Stimulated activated CD8-positive, alpha-beta memory T cell treated with anti-CD3 and anti-CD28 coated beads, Interleukin-15, amount 100 ng/mL, for 4 hours (primary cell): ENCODE measurements at places on chromosomes 5 and 9.

GRCh38 chr9:111412280-111412679 is 71.9 kb downstream of the ECPAS start:
- DNase-seq: no peak

DNA sequence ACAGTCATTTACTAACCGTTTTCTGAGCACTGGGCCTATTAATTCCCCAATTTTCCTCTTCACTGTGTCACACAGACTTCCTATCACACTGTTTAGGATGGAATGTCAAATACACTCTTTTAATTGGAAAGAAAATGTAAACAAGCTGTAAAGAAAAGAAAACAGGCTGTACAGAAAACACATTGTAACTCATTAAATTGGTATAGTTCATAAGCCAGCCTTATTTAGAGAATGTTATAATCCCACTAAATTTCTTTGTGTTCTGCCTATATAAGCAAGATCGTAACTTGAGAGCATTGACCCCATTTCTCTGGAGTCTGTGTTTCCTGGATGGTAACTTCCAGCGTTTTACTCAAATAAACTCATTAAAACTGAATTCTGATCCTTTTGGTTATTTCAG is 46.5 kb downstream of the TARS1 start:
- no peak for DNase-seq

- no peak for DNase-seq
Observed at GRCh38 chr5:57824047-57824446, 341.4 kb upstream of the ACTBL2 start.

GRCh38 chr5:15571081-15571480 is 71.1 kb downstream of the FBXL7 start:
- DNase-seq: no peak

DNA sequence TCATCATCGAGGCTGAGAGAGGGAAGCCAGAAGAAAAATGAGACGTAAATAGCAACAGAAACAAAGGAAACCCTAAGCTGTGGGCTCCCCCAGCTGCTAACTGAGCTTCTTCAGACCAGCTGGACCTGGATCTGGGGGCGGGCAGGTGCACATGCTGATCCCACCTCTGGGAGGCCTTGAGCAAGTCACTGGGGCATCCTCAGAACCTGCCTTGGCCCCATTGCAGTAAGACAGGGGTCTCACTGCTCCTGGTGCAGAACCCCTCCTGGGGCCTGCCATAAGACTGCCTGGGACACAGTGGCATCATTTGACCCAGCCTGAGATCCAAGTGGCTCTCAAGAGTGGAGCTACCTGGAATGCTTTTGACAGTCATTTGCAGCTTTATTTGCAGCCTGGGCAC is 77.4 kb downstream of the PHF2 start:
- DNase-seq: no peak

DNA sequence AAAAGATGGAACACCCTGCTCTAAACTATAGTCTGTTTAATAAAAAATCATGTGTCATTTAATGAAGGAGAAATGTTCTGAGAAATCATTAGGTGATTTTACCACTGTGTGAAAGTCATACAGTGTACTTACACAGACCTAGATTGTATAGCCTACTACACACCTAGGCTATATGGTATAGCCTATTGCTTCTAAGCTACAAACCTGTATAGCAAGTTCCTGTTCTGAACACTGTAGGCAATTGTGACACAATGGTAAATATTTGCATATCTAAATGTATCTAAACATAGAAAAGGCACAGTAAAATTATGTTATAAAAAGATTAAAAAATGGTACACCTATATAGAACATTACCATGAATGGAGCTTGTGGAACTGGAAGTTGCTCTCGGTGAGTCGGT is 40.6 kb downstream of the EFNA5 start:
- no peak for DNase-seq

DNA sequence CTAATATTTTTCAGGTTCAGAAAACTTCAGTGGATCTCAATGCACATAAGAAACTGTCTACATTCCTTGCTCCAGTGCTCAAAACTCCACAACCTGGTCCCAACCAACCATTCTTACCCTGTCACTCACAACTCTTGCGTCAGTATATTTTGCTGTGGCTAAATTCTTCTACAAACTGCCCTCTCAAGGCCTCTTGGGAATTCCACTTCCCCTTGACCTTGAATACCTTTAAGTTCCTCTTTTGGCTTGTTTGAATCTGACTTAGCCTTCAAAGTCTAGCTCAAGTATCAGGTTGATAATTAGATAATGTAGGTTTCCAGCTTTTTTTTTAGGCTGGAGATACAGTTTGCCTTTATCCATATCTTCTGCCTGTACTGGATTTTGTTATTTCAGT is 128.3 kb downstream of the SLF1 start:
- DNase-seq: no peak

- DNase-seq: no peak
Observed at GRCh38 chr5:141077826-141078225, 16.6 kb upstream of the PCDHB2 start.

GRCh38 chr5:172668594-172669071 is 27.6 kb downstream of the NEURL1B start:
- no peak for DNase-seq

GRCh38 chr9:76271755-76272154 is 122.5 kb downstream of the RFK start:
- no peak for DNase-seq

GRCh38 chr9:130189840-130190239 is 17.6 kb downstream of the NCS1 start:
- no peak for DNase-seq

DNA sequence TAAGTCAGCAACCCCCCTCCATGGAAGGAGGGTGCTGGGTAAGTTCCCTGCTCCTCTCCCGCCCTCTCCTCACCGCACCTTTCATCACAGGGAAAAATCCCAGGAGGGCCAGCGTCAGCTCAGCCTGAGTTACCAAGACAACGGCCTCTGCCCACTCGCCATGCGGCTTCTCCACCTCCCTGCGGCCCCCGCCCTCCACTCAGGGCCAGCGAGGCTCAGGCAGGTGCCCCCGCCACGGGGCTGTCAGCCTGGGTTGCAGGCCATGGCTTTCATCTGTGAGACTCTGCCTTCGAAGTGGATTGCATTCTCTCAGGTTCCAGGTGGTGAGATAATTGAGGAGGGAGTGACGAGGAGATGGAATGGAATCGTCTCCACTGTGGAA is 27.2 kb upstream of the LAMC3 start:
- DNase-seq: no peak

DNA sequence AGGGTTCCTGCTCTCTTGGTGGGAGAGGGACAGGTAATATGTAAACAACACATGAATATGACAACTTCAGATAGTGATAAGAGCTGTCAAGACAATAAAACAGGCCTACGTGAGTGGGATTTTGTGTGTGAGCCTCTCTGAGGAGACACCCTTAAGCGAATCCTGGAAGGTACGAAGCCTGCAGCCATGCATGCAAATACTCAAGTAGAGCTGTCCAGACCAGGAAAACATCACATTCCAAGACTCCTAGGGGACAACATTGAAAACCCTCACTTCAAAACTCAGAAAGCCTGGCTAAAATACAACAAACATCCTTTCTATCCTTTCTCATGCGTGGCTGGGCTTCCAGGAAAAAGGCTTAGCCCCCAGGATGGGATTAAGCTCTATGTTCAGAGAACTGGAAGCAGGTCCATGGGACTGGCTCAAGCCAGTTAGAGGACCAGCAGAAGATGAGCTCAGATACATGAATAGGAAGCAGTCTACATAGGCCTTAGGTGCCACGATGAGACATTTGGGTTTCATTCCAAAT is 124.8 kb upstream of the IQGAP2 start:
- DNase-seq: no peak

DNA sequence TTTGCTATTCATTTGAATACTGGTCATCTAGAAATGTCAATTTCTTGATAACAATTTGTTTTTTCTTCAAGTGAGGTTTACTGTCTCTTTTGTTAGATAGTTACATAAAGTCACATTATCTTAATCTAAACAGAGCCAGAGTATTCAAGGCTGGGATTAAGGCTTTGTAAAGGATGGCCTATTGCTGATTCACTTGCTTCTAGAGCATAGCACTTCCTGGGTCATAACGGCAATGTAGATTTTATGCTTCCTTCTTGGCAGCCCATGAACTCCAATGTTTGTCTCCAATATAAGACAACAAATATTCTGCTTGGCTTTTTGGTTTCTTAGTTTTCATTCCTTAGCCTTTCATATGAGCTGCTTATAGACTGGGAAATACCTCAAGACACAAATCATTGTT is 2007.9 kb upstream of the CDH6 start:
- no peak for DNase-seq

DNA sequence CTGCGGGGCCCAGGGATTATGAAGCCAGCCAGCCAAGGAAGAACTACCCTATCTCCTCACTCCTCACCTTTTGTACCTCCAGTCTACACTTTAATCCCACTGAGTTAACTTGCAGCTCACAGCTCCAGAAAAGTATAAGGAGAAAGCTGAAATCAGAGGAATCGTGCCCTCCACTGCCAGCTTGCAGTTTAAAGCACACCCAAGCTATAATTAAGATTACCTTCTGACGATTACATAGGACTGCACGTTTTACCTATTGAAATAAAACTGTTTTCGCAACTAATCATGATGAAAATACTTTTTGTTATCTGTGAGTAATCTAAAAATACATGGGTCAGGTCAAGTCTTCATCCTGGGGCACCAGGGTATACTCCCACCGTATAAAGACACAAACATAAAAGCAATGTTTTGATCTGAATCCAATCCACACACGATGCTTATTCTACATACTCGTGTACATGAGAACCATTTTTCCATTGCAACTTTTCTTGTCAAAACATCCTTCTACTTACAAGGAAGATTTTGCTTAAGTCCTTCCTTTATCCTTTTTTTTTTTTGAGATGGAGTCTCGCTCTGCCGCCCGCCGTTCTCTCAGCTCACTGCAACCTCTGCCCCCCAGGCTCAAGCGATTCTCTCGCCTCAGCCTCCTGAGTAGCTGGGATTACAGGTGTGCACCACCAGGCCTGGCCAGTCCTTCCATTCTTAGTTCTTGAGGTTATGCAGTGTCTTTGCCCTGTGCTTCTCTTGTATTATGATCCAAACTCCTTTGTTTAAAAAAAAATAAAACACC is 7.6 kb downstream of the RPL37 start:
- DNase-seq: no peak

DNA sequence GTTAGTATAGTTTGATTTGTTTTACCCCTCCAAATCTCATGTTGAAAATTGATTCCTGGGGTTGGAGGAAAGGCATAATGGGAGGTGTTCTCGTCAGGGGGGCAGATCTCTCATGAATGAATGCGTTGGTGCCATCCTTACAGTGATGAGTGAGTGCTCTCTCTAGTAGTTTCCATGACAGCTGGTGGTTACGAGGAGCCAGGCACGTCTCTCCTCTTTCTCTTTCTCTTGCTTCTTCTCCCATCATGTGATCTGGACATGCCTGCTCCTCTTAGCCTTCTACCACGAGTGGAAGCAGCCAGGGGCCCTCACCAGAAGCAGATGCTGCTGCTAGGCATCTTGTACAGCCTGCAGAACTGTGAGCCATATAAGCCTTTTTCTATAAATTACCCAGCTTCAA is 454.1 kb downstream of the EFNA5 start:
- DNase-seq: no peak
